ENCODE measurements at places on chromosomes 3 and 15.

GRCh38 chr15:63042877-63043334, 359 bp downstream of the TPM1 start:
- peak; percentile 47 for DNase-seq

DNA sequence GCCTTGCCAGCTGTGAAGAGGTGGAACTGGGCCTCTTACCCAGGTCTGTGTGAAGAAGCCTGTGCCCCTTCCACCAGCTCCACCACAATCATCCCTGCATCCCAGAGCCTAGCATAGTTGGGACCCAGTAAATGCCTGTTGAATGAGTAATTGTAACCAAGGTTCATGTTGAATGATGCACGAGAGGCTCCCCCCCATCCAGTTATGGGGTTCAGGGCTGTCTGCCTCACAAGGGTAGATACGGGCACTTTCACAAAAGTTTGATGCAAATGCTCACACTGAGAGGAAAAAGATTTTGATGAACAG, 29.5 kb upstream of the TSEN2 start:
- no peak for DNase-seq

DNA sequence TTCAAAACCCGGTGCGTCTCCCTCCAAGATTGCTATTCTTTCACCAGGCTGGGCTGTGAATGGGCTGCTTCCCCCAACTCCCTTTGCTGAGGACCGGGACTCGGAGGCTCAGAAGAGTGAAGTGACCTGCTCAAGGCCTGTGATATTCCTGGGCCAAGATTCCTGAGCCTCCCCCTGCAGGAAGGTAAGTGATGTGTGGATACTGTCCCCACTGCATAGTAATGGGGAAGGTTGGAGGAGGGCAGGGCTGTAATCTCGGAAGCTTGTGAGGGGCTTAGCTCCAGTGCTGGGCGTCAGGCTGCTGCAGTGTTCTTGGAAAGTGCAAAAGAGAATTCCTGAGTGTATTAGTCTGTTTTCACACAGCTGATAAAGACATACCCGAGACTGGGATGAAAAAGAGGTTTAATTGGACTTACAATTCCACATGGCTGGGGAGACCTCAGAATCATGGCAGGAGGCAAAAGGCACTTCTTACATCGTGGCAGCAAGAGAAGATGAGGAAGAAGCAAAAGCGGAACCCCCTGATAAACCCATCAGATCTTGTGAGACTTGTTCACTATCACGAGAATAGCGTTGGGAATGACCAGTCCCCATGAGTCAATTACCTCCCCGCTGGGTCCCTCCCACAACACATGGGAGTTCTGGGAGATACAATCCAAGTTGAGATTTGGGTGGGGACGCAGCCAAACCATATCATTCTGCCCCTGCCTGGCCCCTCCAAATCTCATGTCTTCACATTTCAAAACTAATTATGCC, 67.6 kb downstream of the EFCAB12 start:
- DNase-seq: no peak

GRCh38 chr3:69890084-69890483, 109.4 kb upstream of the SAMMSON start:
- peak; percentile 53 for DNase-seq

DNA sequence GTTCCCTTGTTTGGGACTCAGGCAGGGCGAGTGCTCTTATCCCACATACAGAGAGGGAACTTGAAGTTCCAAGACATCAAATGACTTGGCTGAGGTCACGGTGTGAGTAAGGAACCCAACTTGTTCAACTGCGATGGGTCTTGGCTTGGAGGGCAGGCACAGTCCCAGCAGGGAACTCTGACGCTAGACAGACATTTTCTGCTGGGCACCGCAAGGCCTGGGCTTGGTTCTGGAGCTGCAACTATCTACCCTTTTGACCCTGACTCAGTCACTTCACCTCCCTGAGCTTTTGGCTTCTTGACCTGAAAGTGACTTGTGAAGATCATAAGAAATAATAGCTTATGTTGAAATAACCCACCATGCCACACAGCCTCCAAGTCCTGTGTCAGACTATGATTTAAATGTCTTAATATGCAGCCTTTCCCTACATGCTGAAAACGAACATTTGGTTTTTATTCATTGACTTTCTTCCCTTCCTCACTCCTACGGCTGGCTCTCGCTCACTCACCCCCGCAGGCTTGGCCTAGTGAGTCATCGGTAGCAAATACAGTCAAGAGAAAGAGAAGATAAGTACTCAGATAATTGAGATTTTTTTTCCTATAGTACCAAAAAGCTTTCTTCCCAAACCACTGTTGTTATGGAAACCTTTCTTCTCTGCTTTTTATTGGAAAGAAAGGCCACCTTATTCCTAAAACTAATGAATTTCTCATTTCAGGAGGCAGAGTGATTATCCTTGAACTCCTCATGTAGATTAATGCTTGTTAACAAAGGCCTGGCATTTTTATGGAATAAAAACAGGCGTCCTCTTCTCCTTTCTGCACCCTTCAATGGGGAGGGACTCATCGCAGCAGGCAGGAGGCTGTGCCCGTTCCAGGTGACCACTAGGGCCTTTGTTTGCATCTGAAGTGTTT, 178.4 kb downstream of the ATP10A start:
- no peak for DNase-seq

- DNase-seq: peak; percentile 58
Measured at GRCh38 chr15:94704421-94704820, 473.1 kb downstream of the MCTP2 start.

DNA sequence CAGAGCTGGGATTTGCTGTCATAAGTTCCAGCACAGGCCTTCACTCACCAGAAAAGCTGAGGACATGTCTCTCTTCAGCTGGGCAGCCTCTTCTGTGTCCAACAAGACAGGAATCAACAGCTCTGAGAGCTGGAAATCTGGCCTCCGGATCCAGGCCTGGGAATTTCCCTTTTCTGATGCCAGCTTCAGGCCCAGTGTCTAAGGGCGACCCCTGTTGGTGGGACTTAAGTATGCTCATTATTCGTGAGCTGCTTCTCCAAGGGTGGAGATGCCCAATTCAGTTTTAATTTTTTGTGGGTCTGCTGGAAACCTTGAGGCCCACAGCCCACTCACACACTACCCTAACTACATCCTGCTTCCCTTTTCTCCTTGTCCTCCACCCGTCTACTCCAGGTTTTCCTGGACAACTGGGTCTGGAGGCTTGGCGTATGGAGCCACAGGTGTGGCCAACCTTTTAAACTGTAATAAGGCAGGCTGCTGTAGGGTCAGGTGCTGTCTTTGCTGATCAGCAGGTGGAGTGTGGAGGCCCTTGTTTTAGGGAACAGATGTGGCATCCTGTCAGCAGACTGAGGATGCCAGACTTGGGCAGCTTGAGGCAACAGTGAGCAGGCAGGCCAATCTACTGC, 2.6 kb upstream of the CEMIP start:
- DNase-seq: peak; percentile 81

DNA sequence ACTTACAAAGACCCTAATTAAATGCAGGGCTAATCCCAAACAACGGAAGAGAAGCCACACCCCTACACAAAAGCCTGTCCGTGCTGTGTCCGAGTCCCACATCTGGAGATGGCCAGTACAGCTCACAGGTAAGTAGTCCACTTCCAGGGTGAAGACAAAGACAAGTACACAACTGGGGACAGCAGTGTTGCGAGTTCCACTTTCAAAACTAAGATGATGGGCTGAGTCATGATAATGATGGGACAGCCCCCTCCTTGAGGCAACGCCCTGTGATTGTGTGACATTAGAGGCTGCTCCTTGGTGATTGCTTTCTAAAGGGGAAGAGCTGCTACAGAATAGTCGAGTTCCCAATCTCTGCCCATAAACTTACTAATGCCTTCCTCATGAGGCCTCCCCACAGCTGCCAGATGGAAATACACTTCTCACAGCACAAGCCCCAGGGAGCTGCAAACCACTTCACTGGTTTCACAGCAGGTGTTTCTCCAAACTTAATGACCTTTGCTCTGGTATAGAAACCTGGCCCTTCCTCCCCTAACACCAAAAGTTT, 27.6 kb downstream of the RFT1 start:
- no peak for DNase-seq

DNA sequence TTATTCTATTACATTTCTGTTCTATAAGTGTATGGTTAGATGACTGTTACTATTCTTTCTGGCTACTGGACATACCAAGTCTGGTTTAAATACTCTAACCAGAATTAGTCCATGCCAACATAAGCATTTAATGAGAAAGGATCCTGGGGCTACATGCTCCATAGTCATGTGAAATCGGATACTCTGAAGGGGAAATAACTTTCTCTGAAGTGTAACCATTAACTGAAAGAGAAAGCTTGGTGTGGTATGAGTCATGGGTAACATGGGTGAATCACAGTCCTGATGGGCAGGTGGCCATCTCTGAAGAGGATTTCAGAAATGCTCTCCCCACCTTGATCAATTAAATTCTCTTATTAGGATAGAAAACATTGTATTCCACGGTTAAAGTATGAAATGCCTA, 69.4 kb downstream of the FHIT start:
- peak; percentile 35 for DNase-seq

GRCh38 chr3:183468424-183468823, 40.0 kb upstream of the MCF2L2 start:
- DNase-seq: no peak

DNA sequence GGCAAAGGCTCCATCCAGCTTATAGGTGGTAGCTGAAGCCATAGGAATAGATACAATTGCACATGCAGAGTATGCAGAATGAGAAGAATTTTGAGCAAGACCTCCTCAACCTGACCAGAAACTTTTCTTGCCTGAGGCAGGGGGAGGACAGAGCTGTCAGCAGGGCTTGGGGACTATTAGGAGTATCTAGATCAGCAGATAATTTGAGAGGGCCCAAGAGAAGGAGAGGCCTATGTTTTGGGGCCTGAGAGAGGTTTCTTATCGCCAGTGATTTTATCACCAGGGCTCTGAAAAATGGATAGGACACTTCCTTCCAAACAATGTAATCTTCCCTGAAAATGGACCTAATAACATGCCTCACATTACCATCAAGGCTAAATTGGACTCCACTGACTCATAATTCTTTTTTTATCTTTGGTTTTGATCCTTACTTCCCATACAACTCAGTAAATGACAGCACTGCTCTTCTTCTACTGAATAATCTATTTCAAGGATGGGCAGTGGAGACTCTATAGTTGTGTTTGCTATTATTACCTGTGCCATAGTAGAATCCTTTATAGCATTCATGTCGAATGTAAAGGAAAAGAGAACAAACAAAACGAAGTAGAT, 15.8 kb upstream of the RAMAC start:
- no peak for DNase-seq

DNA sequence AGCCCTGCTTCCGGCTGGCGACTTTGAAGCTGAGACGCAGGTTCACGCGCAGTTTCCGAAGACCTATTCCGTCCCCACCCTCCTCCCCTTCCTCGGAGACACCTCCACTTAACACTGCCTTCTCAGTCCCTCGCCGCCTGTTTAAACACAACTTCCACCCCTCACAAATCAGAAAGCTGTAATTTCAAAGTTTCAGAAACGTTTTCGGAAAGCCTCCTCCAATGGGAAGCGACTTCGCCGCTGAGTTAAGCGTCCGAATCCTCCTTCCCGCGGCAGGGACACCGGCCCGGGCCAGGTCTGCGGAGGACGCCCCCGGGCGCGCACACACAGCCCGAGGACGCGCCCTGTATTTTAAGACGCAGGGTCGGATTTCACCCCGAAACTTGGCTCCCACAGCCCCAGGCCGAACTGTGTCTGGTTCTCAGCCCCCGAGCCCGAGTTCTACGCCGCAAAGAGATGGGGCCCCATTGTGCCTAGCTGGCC, 559 bp upstream of the LRRN1 start:
- DNase-seq: no peak

DNA sequence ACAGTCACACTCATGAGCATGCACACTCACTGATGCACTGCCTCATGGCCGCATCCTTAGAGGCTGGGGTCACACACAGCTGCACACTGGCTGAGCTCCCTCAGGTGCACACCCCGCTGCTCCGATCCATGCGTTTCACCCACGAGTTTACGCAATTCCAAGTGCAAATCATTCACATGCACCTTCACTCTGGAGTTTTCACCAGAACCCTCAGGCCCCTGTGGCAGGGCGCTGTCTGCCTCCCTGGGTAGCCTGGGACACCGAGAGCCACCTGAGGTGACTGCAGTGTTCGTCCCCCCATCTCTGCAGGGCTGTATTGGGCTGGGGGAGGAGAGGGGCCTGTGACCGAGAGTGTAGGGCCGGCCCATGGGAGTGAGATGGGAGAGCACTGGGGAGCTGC, 134.8 kb downstream of the FBLN2 start:
- no peak for DNase-seq

- no peak for DNase-seq
Measured at GRCh38 chr3:17217588-17217987, 332.8 kb downstream of the PLCL2 start.

DNA sequence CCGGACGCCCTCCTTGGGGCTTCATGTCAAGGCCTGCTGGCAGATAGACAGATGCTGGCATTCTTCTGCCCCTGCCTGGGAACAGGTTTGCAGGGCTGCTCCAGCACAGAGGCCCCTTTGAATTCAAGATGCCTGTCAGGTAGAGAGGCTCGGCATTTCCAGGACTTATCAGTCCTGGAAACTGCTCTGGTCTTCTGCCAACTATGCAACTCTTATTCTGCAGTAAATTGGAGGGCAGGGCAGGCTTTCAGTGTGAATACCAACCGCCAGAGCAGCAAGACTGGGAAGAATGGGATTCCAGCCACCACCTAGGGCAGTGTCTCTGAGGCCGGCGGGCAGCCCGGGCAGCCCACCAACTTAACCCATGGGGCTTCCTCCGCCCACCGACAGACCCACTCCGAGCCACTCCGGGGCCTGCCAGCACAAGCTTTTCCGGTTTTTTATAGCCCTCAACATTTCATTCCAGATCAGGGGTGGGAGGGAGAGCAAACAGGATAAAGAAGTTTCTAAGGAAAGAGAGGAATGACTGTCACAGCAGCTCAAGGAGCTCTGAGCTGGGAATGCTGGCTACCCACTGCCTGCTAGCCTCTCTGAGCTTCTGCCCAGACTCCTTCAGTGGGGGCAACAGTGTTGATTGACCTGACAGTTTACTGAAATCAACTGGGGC, 140.9 kb downstream of the NTRK3 start:
- no peak for DNase-seq

DNA sequence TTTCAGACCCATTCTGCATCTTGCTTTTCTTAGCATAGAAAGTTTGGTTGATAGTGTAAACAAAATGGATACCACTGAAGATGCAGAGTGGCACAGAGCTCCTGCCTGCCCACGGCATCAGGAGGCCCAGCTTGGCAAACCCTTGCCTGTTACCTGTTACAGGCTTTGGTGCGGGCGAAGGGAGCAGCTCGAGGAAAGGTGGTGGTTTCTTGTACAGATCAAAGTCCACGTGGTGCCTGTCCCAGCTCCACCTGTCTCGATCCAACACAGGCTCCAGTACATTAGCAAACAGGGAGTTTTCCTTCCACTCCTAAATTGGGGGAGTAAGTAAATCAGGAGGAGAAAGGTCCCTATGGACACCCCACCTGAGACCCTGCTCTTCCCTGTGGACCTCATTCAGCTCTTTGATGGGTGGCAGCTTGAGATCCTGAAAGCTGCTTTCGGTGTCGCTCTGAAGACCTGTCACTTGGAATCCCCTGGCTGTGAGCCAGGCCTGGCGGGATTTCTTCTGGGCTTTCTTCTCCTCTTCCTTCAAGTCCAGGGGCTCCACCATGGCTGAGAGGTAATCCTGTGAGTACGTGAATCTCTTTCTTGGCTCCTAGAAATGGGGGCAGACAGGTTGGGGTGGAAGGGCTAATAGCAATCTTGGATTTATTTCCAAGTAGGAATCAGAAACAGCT, 35.7 kb downstream of the ACAD9 start:
- no peak for DNase-seq

- DNase-seq: no peak
Measured at GRCh38 chr3:116442331-116443021, 2.8 kb downstream of the LSAMP start.
